ENCODE measurements at places on chromosomes 4 and X.

DNA sequence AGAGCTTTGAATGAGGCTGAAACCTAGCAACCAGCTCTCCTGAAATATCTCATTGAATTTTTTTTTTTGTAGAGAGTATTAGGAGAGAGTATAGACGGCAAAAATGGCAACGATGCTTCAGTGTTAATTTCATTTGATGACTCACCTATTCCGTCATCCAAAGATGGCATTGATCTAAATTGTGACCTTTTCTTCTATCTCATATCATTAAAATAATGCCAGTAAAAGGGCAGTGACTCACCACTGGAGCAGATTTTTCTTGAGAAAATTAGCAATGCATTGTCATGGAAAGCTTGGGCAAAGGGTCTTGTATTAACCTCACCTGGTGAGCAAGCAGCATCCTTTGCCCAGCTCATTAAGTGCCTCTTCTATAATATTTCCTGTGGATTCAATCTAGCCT is 19.6 kb downstream of the VMA21 start:
- DNase-seq, result no peak

DNA sequence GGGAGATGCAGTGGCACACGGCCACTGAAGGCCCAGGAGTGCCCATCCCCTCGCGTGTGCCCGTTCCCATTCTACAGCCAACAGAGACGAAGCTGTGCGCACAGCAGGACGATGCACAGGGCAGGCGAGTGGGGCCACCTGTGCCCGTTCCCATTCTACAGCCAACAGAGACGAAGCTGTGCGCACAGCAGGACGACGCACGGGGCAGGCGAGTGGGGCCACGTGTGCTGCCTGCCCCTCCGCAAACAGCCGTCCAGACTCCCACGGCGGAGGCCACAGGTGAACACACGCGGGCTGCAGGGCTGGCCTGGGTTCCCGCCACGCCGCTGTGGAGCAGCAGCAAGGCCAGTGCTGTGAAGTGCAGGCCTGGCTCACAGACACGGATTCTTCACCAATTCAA is 32.0 kb downstream of the GAK start:
- DNase-seq, result no peak

- no peak for DNase-seq
These were observed 1.3 kb downstream of the GDI1 start for GRCh38 chrX:154437971-154438893.

GRCh38 chr4:117334451-117335188 is 249.2 kb upstream of the TRAM1L1 start:
- DNase-seq, result no peak

GRCh38 chr4:98203332-98204235 is 57.6 kb upstream of the RAP1GDS1 start:
- DNase-seq, result no peak

DNA sequence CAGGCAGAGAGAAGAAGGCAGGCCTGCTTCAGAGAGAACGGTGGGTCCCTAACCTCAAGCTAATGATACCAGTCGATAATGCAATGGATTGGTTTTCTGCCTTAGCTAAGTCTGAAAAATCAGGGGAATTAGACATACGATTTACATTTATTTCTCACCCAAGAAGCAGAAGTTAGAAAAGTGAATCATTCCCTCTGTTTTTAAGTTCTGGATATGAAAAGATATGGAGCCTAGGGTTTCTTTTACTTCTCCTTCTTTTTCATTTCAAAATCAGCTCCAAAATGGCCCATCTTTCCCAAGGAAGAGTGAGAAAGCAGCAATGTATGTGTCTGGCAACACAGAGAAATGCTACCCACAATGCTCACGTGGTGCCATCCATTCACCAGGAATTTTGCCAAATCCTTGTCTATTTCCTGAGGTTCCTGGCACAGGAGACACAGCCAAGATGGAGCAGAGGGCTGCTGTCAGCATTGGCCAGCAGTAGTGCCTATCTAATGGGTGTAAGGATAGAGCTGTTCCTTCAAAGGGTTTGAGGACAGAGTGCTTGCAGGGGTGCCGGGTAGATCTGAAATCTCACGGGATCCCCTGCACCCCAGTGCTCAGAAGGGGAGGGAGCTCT is 231.5 kb downstream of the MAML3 start:
- no peak for DNase-seq

- no peak for DNase-seq
These were observed 63.4 kb downstream of the BMP3 start for GRCh38 chr4:81093720-81094401.

- DNase-seq, result no peak
These were observed 294 bp downstream of the ATP8A1 start for GRCh38 chr4:42656679-42656943.

DNA sequence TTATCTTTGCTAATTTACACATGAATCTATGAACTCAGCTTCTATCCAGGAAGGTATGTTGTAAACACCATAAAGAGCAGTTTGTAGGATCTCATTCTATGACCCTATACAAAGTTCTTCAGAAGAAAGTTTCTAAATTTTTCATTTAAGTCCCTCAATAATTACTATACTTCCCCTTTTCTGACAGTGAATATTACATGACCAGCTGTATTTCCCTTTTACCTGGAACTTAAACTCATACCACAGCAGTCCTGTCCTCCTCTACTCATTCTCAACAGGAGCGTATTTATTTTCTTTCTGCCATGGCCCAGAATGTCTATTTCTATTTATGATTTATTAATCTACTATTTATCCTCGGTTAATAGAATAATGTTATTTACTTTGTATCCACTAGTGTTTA is 15.8 kb downstream of the RASGEF1B start:
- DNase-seq, result no peak

DNA sequence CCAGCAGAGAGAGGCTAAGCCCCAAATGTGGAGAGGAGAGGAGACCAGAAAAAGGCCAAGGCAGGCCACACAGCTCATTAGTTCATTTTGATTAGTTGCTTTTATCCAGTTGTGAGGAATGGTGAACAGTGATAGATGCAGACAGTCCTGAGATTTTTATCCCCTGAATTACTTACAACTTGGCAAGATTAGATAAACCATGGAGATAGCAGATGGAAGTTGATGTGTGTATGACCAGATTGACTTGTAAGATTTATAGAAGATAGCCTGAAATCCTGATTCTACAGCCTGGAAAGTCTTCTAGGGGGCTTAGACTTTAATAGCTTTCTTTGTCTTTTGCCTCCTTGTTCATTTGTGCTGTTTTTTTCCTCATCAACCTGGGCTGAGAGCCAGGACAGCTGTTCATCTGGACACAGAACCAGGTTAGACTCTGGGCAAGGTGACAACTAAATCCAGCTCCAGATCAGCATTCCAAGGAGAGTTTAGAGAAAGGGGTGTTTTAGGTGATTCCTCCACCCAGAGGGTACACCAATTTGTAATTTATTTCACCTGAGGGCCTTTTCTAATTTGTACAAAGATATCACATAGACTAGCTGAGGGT is 215.5 kb downstream of the SPATA18 start:
- DNase-seq, result no peak

- no peak for DNase-seq
These were observed 413.0 kb downstream of the MAPK10 start for GRCh38 chr4:85946821-85947220.

GRCh38 chr4:145760961-145761929 is 81.3 kb downstream of the C4orf51 start:
- DNase-seq, result no peak

DNA sequence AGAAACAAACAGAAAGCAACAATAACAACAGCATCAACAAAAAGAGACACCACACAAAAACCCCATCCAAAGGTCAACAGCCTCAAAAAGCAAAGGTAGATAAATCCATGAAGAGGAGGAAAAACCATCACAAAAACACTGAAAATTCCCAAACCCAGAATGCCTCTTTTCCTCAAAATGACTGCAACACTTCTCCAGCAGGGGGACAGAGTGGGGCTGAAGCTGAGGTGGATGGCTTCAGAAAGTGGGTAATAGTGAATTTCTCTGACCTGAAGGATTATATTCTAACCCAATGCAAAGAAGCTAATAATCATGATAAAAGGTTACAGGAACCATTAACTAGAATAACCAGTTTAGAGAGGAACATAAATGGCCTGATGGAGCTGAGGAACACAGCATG is 888.2 kb downstream of the RAB28 start:
- no peak for DNase-seq

DNA sequence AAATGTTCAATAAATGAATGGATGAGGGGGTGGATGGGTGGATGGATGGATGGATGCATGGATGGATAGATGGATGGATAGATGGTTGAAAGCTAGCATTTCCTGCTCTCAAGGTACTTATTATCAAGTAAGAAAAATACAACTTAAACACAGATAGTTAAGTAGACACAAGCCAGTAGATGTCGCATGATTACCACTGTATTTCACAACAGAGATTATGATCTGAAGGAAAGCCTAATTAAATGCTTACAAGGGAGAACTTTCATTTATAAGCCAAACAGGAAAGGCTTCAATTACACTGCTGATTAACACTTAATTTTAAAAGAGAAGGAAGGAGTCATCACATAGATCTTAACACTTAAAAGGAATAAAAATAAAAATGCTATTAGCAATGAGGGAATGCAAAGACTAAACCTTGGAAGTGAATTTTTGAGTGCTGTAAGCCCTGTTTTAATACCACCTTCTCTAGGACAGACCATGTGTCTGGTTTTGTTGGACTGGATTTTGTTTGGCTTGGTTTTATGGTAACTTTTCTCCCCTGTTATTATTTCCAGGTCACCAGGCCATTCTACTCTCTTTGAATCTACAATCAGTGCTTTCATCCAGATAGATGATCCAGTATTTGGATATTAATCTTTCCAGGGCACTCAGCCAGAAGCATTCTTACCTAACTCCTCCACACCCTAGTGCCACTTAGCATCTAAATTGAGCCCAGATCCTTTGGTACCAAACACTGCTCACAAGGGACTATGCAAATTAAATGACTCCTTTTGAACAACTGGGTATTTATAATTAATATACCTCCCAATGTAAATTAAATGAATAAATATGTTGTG is 75.5 kb upstream of the SLC39A8 start:
- DNase-seq, result no peak

- DNase-seq, result no peak
These were observed 90.7 kb downstream of the GPRIN3 start for GRCh38 chr4:89216866-89217265.

- DNase-seq, result no peak
These were observed 8.3 kb downstream of the GPRIN3 start for GRCh38 chr4:89299153-89299791.

DNA sequence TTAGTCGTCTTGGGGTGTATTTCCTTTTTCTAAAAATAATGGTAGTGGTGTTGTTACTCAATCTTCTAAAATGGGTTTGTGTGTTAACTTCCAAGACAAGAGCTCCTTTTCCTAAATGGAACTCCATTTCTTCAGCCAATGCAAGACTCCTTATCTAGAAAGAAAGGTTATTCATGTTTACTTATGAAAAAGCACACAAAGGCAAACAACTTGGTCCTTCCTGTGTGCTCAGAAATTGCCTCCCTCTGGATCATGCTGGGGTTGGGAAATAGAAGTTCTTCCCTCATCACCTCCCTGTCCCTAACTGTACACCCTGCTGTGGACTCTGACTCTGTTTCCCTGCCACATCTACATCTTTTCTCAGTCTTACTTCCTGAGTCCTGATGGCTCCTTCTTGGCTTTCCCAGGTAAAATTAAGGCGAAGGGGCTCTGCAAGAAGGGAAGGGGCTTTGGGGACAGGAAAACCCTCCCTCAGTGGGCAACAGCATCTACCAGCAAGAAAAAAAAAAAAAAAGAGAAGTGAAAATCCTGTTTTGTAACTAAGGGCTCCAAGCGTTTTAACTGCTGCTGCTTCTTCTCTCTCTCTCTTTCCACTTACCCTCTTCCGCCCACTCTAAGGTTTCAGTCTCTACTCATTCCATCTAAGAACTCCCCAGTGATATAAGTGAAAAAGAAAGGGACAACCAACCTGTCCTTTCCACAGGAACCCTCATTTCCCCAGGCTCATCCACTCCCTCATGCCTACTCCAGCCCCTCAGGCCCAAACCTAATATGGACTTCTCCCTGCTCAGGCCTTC is 19.8 kb upstream of the TASL start:
- no peak for DNase-seq

DNA sequence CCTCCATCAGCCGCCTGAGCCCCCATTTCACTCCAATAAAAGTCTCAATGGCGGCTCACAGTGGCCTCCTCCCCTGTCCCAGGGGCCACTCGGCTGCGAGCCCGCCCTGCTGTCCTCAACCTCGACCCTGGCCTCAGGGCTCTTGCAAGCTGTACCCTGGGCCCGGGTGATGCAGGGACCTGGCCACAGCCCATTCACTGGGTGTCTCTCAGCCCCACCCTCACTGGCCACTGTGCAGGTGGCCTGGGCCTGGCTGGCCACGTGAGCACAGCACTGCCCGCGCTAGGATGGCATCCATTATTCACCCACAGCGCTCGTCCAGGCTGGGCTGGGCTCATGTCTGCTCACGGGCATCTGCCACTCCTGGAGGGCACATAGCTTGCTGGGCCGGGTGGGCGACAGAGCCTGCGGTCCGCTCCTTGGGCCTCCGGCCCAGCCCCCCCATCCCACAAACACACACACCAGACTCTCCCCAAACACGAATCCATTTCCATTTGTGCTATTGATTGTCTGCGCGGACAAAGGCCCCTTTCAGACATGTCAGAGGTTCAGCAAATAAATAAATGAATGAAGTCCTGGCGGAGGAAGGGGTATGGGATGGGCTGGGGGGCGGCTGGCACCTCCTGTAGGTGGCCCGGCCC is 16.5 kb upstream of the FGFR3 start:
- no peak for DNase-seq

DNA sequence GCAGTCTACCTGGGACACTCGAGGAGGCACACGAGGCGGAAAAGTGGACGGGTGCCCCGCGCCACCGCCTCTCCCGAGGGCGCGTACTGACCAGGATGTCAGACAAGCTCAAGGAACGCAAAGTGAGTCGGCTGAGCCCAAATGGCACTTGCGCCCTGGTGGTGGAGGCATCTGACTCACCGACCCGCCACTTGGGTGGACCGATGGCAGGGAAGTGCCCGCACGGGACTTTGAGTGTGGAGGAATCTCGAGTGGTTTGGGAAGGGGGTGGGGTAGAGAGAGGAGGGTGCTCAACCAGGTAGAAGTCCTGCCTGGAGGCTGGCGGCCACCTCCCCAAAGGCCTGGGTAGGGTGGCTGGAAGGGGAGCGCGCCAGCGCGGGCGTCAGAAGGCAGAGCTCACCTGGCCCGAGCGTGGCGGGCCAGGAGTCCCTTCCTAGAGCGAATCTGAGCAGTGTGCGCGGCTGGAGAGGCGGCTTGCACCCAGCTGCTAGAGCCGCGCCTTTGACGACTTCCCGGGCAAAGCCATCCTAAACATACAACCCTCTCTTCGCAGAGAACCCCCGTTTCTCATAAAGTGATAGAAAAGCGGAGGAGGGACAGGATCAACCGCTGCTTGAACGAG is 655 bp downstream of the HELT start:
- no peak for DNase-seq

DNA sequence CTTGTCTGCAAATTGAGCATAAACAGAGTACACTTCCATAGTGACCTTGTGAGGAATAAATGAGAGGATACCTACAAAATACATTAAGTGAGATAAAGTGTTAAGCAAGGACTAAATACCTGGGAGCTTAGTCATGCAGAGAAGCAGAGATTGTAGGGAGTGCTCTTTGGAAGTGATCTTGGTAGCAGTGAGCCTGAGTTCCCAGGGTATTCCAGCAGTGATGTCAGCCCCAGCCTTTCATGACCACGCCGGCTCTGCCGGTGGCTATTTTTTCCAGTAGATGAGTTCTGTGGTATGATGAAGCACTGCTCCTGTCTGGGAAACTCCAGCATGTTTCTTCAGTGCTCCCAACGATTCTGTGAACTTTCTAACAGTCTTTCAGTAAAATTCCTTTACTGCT is 391.5 kb upstream of the IGFBP7 start:
- no peak for DNase-seq

GRCh38 chr4:83212041-83212851 is 72.4 kb downstream of the COQ2 start:
- no peak for DNase-seq
